Mesothelial cell of epicardium (in vitro differentiated cells): ENCODE measurements at places on chromosomes 16 and 17.

DNA sequence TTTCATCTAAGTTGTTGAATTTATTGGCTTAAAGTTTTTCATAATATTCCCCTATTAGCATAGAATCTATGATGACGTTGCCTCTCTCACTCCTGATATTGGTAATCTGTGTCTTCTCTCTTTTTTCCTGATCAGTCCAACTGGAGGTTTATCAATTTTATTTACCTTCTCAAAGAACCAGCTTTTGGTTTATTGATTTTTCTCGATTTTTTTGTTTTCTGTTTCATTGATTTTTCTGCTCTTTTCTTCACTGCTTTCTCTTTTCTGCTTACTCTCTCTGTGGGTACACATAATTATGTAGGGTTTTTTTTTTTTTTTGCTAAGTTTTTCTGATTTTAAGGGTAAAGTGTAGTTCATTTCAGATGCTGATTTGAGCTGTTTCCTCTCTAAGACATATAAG is 29.7 kb downstream of the MRTFB start:
- no peak for DNase-seq

- no peak for DNase-seq
Measured at GRCh38 chr17:77441130-77441920, 300.6 kb downstream of the SEC14L1 start.

DNA sequence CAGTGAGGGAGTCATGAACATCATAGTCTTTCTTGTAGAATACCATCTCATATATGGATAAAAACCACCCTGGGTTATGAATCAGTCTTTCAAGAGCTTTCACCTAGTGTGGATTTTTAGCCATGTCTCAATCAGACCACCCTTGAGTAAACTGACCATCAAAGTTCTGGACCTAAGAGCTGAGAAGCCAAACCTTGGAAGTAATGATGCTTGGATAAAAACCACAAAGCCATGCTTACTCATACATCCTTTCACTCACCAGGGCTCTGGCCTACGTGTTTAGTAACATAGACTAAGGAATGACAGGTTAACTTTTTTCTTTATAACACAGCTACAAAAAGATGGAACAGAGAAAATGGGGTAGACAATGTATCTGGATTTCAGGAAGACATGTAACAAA is 167.2 kb downstream of the STX8 start:
- DNase-seq = no peak

- DNase-seq = no peak
Measured at GRCh38 chr17:30372755-30373154, 6.0 kb upstream of the CPD start.

- DNase-seq = no peak
Measured at GRCh38 chr17:77926981-77927380, 31.5 kb upstream of the TNRC6C start.

DNA sequence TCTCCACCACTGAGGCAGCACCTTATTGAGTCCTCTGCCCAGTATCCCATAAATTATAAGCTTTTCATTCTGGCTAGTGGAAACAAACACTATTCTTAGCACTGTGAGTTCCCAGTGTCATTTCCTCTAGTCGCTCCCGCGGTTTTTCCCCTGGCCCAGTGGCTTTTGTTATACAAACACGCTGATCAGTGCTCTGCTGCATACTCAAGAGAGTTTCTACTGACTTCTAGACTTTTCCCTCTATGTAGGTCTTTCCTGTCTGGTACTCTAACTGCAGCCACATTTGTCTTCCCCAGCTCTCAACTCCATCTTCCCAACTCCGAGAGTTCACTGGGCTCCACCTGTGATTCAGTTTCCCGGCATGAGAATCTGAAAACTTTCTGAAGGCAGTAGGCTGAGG is 556.6 kb upstream of the SALL1 start:
- no peak for DNase-seq

GRCh38 chr16:8641671-8642070 is 20.2 kb downstream of the METTL22 start:
- DNase-seq = no peak

DNA sequence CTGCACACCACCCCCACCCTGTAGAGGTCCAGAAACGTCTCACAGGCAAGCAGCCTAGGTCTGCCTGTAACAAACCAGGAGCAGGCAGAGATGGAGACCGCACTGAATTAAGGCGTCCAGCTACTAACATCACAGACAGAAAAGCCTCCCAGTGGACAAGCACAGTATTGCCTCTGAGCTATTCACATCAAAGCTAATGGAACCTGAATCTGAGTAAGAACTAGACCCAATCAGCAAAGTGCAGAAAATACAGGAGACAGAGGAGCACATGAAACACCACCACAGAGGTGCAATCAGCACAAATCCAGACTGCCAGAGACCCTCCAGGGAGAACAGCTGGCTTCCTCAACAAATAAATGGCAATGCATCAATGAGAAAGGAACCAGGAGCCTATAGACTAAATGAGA is 22.2 kb upstream of the PEMT start:
- no peak for DNase-seq

GRCh38 chr16:11306381-11306780 is 25.3 kb upstream of the PRM1 start:
- DNase-seq = no peak

- no peak for DNase-seq
Measured at GRCh38 chr17:59107306-59107670, 608 bp upstream of the TRIM37 start.

- no peak for DNase-seq
Measured at GRCh38 chr17:29165800-29166506, 14.2 kb downstream of the MYO18A start.

- no peak for DNase-seq
Measured at GRCh38 chr17:80396157-80397033, 18.6 kb upstream of the ENDOV start.

- no peak for DNase-seq
Measured at GRCh38 chr16:57165938-57166337, 19.9 kb downstream of the PSME3IP1 start.

GRCh38 chr17:62126292-62126691 is 61.2 kb upstream of the MED13 start:
- no peak for DNase-seq

GRCh38 chr17:68296217-68297191 is 5.2 kb downstream of the ARSG start:
- no peak for DNase-seq

DNA sequence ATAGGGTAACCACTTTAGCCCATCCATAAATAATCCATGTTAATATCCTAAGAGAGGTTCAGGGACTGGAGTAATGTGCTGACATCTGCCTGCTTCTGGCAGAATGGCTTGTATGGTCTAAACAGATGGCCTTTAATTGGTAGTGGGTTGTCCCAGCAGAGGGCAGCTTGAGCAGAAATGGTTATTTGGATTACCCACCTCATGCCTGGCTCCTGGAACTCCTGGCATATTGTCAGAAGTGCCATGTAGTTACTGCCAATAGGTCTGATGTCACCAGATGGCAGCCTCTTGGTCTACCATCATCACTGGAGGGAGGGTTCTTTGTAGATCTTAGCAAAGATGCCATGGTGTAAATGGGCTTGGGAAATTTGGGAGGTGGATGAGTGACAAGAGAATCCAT is 157.5 kb upstream of the SOX9 start:
- no peak for DNase-seq

GRCh38 chr16:68750193-68750695 is 13.2 kb downstream of the CDH1 start:
- DNase-seq = no peak

DNA sequence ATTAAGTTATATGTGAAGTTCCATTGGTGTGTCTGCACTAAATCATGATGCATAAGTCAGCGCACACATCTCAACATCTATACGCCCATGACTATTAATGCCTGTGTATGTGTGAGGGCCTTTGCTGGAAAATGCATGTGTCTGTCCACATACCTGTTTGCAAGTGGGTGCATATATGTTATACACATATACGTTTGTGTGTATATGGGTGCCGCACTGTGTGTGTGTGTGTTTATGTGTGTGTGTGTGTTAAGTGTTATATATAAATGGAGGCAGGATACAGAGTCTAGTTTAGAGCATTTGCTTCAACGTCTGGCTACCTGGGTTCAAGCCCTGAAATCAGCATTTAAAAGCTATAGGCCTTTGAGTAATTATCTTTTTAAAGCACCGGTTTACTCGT is 19.5 kb downstream of the GP2 start:
- no peak for DNase-seq

GRCh38 chr16:56777482-56777881 is 47.6 kb downstream of the NUP93 start:
- no peak for DNase-seq

GRCh38 chr17:31724619-31725018 is 134.4 kb downstream of the COPRS start:
- no peak for DNase-seq

DNA sequence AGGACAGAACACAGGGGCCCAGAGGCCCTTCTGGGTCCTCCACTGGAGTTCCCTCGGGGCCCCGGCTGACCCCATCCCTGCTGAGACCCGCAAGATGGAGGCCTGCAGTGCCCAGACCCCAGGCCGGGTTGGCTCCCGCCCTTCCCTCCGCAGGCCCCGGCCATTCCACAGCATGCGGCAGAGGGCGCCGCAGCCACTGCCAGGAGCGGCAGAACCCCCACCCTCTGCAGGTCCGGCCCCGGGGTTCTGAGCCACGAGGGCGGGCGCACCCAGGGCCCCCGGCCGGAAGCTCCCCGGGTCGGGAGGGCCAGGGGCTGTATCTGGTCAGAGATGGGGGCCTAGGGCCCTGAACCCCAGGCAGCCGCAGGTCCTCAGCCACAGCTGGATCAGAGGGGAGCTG is 2.4 kb upstream of the PERCC1 start:
- DNase-seq = no peak

- DNase-seq = no peak
Measured at GRCh38 chr17:688100-688989, 26.3 kb downstream of the VPS53 start.

- DNase-seq = no peak
Measured at GRCh38 chr17:40331743-40332641, 23.0 kb downstream of the RARA start.

DNA sequence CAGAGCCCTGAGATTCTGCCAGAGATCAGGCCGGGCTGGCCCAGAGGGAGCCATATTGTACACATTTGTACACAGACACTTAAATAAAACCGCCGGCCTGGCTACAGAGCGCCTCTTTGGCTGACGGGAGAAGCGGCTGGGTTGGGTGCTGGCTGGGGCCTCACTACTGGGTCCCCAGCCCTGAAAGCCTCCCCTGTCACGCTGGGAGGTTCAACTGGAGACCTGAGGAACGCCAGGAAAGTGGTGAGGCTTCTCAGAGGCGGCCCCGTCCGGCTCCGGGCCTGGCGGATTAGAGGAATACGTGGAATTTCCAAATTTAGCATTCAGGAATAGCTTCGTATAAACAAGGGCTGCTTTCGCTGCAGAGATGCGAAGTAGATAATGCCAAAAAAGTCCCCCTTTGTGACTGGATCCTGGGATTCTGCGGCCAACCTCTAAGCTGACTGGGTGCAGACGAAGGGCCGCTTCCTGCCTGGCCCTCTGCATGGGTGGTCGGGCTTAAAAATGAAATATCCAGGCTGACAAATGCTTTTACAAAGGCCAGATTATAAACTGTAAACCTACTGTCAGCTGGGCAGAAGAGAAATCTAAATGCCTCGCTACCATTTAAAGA is 252.4 kb downstream of the IRF8 start:
- DNase-seq = no peak

- DNase-seq = no peak
Measured at GRCh38 chr17:32504166-32504990, 17.6 kb downstream of the CDK5R1 start.

DNA sequence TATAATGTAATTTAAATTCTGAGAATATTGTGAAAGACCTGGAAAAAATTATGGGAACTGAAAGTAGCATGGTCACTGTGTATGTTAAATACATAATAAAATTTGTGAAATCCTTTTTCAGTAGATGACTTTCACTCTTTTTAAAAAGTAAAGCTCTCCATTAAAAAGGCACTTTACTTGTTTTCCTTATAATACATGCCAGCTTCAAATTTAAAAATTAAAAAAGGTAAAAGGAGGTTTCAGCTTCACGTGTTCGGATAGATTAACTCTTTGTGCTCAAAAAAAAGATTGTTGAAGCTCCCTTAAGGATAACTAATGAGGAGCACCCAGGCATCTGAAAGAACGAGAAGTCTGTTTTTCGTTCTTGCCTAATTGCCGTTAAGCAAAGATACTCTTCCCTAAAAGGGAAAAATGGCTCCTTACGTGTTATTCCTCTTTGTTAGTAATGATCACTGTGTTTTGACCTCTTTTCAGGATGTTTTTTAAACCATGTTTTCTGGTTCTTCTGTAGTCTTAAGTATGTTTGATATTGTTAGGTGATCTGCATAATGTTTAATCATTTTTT is 87.8 kb downstream of the TUBD1 start:
- no peak for DNase-seq

- DNase-seq = no peak
Measured at GRCh38 chr16:78694414-78694813, 595.0 kb downstream of the WWOX start.

GRCh38 chr17:45162025-45162687 is 481 bp downstream of the HEXIM2 start:
- DNase-seq = no peak

DNA sequence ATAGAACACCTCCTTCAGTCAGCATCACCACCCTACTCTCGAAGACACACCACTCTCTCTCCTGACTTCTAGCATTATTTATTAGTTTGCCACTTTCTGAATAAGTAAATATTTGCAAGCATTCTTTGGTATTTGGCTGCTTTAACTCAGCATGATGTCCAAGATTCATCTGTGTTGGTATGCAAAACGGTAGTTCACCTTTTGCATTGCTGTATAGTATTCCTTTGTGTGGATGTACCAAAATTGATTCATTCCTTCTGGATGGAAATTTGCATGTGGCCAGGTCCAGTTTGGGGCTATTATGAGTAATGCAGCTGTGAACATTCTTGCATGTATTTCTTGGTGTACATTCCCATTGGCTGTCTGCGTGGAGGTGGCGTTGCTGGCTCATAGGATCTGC is 32.9 kb downstream of the KNOP1 start:
- DNase-seq = no peak

DNA sequence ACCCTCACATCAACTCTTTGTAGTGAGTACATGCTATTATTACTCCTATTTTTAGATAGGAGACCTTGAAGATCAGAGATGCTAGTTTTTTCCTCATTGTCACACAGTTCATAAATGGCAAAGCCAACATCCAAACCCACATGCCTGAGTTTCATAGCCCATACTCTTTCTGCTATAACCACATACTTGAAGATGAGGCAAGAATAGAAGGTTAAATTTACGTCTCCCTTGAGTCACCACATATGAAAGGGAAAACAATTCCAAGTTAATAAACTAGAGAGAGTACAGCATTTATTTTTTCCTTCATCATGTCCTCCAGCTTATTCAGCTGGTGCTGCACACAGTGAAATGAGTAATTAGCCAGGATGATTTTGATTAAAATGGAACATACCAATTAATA is 23.7 kb downstream of the NUDT7 start:
- no peak for DNase-seq

DNA sequence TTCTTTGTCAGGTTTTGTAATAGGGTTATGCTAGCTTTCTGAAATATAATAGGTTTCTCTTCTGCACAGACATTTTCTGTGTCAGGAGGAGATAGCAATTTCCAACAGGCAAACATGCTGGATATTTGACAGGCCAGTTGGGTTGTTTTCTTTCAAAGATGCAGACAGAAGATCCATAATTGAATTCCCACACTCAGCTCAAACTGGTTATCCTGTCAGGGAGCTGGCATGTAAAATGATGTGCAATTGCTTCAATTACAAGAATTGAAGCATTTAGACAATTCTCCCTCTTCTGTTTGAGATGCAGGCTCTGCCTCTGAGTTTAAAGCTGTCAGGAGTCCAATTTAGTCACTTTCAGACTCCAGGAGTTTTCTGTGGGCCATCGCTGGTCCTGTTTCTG is 146.2 kb upstream of the ZKSCAN2 start:
- no peak for DNase-seq

- peak; percentile 59 for DNase-seq
Measured at GRCh38 chr16:89909777-89910716, 8.6 kb upstream of the MC1R start.

- no peak for DNase-seq
Measured at GRCh38 chr16:79589601-79590102, 10.9 kb downstream of the MAF start.
